Stimulated activated CD4-positive, alpha-beta T cell treated with anti-CD3 and anti-CD28 coated beads, Interleukin-4, amount 100 ng/mL, for 1 hour (primary cell): ENCODE measurements at places on chromosomes 4 and X.
A peak's percentile ranks its signal among the peaks of the same experiment; 100 is the strongest.

DNA sequence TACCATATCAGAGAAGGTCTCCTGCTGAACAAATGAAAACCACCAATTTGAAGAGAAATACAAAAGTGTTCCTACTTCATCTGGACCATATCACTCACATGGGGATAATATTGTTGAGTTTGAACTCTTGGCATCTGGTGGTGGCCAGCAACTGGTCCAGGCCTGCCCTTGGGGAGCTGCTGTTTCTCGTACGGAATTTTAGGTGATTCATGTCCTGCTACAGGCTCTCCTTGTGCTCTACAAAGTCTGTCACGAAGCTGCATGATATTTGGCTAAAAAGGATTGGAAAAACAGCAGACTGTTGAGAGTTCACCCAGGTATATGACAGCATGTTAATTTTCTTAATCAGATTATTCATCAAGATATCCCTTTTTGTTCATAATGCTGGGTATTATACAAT lies 42.2 kb downstream of the SEC31A start:
- no peak for DNase-seq

- DNase-seq = no peak
Observed at GRCh38 chrX:17495052-17495451, 120.1 kb downstream of the NHS start.

DNA sequence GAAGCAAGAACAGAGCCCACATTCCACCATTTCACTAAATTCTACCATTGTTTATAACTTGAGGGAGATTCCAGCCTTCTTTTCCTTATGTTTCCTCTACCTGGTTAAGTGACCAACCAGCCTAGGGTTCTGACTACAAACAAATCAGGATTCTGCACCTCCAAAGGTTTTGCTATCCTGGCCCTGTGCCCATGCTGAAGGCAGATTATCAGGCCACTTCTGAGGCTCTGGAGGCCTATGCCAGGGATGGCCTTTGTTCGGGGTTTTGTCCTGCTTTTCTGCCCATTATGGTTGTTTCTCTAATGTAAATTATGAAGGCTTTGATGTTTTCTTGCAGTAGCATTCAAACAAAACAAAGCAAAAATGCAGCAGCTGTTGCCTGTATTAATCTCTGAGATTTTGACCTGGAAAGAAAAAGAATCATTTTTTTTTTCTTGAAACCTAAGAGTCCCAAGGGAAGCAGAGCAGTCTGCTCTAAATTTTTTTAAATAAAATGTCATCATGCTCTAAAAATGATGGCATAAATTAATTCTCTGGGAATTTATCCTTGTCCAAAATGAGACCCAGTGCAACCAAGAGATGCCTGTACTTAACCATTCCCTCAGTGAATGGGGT lies 55.6 kb downstream of the RNF150 start:
- DNase-seq = no peak

DNA sequence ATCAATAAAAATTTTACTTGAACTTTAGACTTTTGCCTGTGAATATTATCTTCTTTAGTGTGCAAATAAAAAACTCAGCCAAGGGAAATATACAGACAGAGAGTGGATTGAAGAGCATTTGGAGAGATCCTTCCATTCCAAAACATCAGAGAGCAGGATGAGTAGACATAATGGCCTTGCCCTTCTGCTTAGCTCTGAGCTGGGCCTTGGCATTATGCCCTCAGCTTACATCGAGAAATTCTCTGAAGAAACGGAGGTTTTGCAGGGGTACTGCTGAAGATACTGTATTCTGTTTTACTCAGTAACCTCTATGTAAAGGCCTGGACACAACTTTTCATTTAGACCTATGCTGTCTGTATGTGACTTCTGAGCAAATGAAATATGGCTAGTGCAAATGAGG lies 317.4 kb downstream of the STIM2 start:
- DNase-seq = no peak

- DNase-seq = no peak
Observed at GRCh38 chrX:39049975-39050374, 248.7 kb downstream of the MID1IP1 start.

DNA sequence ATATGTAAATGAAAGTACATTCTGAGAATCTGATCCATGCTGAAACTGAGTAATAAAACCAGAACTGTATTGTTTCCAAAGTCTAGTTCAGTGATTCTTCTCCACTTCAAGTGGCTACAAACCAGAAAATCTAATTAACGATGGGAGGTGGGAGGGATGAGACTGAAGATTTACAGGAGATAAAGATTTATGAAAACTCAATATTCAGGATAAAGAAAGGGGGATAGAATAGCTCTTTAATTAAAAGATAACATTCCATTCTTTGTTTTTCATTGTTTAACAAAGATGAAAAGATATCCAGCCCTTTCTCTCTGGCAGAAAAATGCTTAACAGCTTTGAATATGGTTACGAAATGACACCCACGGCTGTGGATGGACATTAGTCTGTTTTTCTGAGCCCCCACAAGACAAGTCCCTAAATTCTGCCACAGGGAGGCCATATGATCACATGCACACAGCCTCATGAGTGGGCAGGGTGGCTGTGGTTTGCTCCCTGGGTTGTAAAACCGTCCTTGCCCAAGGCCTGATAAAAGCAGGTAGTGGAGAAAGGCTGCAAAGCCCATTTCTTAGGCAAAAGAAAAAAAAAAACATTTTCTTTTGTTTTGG lies 36.4 kb downstream of the TMEM150C start:
- DNase-seq = no peak

GRCh38 chr4:66688674-66689073 lies 856.6 kb downstream of the CENPC start:
- no peak for DNase-seq

DNA sequence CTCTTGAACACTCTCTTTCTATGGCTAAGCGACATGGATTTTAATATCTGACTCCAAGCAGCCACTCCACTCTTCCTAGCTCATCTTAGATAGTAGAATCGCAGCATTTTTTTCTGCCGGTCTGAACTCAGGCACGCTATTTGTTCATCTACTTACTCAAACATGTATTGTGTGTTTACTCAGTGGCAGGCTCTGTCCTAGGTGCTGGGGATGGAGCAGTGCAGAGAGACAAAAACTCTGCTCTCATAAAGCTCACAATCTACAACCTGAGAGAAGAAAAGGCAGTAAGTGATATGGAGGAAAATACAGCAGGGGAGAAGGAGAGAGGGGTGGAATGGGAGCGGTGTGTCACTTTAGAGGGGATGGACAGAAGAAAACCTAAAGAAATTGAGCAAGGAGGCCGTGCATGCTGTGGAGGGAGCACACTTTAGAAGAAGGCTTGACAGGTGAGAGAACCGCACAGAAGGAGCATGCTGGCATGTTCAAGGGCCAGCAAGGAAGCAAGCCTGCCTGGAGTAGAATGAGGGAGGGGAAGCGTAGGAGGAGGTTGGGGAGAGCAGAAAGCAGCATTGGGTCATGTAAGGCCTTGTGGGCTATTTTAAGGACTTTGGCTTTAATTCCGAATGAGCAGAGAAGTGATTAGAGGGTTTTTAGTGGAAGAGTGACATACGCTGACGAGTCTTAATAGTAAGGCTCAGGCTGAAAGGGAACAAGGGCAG lies 132.0 kb downstream of the ANK2 start:
- DNase-seq = no peak

GRCh38 chr4:82893942-82894341 lies 3.0 kb upstream of the SEC31A start:
- no peak for DNase-seq

GRCh38 chr4:76585897-76586360 lies 150.9 kb downstream of the SHROOM3 start:
- DNase-seq = peak; percentile 5

DNA sequence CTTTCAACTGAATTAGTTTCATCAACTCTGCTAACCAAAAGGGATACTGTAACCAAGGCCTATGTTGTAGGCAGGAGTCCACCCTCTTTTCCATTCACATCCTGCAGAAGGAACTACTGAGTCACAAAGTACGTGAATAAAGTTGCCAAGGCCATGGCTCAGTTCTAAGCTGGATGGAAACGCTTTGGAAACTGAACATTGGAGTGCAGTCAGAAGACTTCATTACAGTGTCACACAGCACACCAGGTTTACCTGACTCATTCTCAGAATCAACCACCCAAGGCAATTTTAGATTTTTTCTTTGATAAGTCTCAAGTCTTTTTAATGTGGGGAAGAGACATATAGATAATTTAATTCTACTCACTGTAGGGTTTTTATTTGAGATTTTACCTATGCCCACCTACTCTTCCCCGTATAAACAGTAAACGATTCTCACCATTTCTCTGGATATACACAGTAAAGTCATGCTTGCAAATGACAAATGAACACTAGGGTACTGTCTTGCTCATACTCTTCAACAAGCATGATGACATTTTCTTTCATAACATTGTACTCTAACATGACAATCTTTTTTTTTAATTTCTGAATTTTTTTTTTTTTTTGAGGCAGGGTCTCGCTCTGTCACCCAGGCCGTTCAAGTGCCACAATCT lies 58.9 kb upstream of the RBM47 start:
- DNase-seq = no peak

DNA sequence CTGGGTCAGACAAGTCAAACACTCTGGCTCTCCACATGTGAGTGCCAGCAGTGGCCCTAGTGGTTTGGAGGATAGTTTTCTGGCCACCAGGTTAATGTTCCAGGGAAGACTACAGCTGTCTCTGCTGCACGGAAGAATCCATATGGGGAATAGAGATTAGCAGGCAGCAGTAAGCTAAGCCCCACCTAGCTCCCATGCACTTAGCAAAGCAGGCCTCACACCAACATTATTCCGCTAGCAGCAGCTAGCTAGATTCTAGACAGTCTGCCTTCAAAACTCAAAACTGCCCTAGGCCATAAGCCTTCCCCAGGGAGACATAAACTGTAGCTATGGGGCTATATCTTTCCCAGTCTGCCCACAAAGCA lies 203.4 kb downstream of the CHIC1 start:
- no peak for DNase-seq

DNA sequence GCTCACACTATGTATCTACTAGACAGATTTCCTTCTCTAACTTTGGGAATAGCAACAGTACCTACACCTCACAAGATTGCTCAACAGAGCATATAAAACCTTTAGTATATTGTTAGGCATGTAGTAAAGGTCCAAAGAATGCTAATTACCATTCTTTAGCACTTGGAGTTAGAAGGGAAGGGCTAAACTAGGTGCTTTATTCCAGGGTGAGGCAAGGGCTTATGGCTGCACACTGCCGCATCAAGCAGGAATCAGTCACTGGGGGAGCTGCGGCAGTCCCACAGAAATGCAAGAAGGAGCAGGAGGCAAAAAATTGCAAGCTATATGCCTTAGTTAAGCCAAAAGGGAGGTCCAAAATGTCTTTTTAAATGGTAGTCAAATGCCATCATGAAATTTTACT lies 162.7 kb downstream of the PPP3CA start:
- DNase-seq = no peak

DNA sequence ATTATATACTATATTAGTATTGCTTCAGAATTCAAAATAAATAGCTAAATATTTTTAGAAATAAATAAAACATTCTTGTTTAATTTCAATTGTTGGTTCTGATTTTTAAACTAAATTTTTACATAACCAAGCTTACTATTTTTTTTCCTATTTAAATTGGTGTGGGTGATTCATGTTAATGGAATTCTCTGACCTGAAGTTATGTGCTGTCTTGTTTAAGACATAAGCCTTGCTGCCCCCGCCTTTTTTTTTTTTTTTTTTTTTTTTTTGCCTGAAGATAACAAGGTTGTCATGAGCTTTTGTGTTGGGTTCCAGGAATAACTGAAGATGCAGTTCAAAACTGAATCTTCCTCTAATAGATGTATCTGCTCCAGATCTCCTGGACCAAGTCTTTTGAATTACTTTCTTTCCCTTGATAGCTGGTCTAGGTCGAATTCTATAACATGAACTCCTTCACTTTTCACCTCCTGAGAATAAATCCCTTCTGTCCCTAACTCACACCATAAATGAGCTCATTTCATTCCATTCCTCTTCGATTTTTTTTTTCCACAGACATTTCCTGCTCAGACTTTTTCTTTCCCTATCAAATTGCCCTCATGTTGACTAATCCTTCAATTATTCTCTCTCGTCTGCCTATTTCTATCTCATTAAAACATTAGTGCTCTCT lies 261.5 kb upstream of the FTHL17 start:
- DNase-seq = no peak
